Progenitor cell of endocrine pancreas (in vitro differentiated cells): ENCODE measurements at places on chromosomes 6 and 20.

GRCh38 chr6:35449287-35449881 is 2.8 kb upstream of the FANCE start:
- DNase-seq = no peak

GRCh38 chr20:61966492-61967244 is 99.0 kb downstream of the TAF4 start:
- DNase-seq = no peak

DNA sequence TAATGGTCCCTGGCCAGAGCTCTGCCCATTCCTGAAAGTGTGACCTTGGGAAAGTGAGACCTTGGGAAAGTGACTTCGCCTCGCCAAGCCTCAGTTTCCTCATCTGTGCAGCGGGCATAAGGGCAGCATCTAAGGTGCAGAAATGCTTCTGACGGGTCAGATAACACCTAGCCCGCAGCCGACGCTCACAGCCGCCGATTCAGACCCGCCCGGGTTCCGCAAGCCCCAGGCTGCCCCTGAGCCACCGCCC is 486 bp downstream of the FKBP1A start:
- no peak for DNase-seq

DNA sequence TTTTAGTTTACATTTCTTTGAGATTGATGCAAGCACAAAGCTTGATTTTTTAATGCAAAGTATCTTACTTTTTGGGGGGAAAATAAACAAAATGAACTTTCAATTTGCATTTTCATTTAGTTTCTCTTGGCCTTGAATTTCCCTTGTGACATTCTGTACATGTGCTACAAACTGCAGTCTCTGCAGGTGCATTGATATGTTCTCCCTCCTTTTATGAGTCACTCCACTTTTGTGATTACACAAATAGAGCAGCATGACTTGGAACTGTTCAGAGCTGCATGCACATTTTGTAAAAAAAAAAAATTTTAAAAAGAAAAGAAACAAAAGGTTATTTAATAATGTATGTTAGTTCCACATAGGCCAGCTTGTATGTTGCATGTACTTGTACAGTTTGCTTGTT is 220.0 kb upstream of the KCNQ5 start:
- no peak for DNase-seq

DNA sequence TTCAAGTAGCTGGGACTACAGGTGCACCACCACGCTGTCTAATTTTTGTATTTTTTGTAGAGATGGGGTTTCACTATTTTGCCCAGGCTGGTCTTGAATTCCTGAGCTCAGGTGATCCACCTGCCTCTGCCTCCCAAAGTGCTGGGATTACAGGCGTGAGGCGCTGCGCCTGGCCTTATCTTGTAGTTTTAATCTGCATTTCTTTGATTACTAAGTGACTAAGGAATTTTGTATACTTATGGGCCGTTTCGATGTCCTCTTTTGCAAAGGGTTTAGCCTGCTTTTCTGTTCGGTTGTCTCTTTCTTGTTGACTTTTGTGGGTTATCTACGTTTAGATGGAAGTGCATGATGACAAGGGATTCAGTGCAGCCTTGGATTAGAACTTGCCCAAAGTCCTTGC is 500.6 kb downstream of the QKI start:
- DNase-seq = no peak

DNA sequence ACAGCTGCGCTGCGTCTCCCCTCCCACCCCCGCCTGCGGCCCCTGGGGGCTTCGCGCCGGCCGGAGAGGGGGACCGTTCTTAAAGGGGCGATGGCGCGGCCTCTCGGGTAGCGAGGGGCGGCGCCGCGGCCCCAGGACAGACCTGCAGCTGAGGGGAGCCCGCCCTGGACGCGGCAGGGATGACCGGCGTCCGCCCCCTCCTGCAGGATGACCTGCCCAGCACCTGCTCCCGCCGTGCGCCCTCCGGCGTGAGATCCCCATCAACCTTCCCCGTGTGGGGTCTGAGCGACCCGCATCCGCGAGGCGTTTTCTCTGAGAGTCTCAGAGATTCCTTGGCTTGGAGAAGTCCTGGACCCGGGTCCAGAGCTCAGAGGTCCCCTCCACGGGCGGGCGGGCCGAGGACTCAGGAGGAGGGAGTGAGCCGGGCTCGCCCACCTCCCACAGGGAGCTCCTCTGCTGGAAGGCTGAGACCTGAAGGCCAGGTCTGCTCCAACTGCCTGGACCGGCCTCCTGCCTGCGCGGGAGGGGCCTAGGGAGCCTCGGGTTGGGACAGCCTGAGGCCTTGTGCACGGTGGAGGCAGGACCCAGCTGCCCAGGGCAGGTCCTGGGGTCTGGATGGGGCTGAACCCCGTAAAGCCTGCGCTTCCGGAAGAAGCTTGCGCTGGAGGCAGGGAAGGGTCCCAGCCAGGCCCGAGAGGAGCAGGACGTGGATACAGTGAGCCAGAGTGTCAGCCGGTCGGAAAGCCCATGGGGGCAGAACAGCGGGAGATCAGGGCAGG is 532 bp upstream of the NKAIN4 start:
- no peak for DNase-seq

DNA sequence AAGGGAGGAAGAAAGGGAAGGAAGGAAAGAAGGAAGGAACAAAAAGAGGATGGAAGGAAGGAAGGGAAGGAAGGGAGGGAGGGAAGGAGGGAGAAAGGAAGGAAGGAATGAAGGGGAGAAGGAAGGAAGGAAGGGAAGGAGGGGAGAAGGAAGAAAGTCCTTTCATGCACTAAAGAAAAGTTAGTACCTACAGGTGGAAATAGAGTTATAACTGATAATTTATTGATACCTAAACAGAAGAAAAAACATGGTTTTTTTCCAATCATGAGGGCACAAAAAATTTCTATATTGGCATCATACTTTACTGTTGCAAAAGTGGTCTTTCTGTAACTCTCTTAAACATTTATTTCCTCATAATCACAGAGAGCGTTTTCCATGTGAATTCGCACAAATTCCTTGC is 659.4 kb downstream of the MAFB start:
- no peak for DNase-seq

- DNase-seq = no peak
Measured at GRCh38 chr6:121912905-121913304, 477.5 kb downstream of the GJA1 start.

GRCh38 chr6:150992703-150993102 is 127.2 kb downstream of the MTHFD1L start:
- DNase-seq = no peak

DNA sequence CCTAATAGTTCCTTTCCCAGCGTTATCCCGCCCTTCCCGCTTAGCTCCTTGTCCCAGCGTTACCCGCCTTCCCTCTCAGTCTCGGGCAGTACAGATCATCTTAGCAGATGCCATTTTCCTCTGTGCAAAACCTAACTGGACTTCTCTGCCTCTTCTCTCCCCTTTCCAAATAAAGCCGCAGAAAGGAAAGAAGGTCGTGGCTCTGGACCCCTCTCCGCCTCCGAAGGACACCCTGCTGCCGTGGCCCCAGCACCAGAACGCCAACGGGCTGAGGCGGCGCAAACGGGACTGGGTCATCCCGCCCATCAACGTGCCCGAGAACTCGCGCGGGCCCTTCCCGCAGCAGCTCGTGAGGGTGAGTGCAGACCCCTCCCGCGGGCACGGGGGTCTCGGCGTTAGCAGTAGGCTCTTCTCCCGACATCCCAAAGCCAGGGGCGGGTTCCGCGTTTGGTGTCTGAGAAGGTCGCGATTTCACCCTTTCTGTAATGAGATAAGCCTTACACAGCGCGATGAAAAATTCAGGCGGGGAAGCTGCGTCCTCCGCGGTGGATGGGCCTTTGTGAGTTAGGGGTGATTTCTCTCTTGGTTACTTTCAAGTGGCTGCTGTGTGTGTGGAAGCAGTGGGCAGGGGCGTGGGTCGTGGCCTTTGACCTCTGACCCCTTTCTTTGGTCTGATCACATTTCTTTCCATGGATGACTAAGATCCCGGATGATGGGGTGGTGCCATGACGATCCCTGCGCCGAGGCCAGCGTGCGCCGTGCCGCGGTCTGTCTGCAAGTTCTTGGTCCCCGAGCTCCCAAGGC is 292.7 kb downstream of the TAF4 start:
- DNase-seq = no peak

GRCh38 chr20:62761759-62762131 is 34.5 kb upstream of the MRGBP start:
- DNase-seq = no peak

DNA sequence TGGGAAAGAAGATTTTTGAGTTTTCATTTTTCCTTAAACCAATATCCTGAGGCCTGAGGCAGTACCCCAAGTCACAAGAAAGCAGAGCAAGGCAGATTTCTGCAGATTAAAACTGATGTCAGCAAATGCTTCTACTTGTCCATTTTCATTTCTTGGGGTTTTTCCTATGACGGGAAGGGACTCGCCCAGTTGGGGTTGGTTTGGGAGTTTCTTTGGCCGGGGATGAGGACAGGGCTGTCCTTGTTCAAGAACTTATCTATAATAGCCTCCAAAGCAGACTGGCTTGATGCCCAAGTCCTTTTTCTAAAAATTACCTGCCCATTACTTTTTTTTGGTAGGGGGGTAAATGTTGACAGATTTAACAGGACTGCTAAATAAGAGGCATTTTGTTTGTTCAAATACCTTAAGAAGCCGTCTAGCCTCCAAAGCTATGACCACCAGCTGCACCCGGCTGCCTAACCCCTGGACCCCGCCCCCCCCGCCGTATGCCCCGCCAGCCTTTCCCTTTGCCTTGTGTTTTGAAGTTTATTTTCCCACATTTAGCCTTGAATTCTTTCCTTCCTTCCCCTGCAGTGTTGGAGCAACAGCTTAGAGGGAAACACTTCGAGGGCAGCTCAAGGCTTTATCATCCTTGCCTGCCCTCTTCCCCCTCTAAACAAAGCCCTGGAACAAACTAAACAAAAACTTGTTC is 2.5 kb downstream of the KCNK5 start:
- DNase-seq = no peak

- no peak for DNase-seq
Measured at GRCh38 chr20:59131551-59132285, 31.9 kb upstream of the ZNF831 start.

- DNase-seq = no peak
Measured at GRCh38 chr20:57313230-57313629, 16.4 kb upstream of the SPO11 start.

DNA sequence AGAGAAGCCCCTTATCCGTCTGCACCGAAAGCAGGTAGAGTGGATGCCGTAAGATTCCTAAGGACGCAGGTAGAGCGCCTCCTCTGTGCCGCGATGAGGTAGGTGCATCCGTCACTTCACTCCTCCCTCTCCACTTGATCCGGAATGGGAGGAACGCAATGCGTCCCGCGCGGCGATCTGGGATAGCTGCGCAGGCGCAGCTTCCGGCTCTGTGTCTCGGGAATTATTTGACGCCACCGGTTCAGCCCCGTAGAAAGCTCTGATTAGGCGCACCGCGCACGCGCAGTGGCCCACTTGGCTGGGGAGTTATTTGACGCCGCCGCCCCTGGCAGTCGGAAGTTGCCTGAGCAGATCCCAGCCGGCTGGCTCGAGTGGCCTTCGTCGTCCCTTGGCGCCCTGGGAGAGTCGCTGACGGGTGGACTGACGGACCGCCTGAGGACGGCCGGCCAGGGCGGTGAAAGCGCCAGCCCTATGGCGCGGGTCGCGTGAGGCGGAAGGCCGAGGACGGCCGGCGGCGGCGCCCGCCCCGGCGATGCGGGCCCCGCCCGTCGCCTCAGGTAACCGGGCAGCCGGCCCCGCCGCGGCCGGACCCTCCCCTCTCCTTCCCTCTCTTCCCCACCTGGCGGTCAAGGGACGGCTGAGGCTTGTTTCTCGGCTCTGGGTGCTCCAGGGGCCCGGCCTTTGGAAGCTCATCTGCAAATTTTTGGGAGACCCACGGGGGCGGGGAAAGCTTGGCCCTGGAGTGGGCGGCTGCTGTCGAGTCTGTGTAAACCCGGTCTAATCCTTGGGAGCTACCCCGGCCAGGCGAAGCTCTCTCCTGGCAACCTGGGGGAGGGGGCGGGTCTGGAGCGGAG is at the start of gene RALGAPB:
TSS of gene RALGAPB (plus strand) at position 331 of the 854 bp plus-strand sequence. CDS start 15,590 bp downstream, outside the sequence.
- DNase-seq = peak; percentile 98

- DNase-seq = no peak
Measured at GRCh38 chr6:159724778-159725177, 2.5 kb upstream of the WTAP start.

- DNase-seq = no peak
Measured at GRCh38 chr6:7392402-7392801, 2.8 kb downstream of the RIOK1 start.

- no peak for DNase-seq
Measured at GRCh38 chr6:160070427-160070826, 51.2 kb upstream of the SLC22A1 start.

DNA sequence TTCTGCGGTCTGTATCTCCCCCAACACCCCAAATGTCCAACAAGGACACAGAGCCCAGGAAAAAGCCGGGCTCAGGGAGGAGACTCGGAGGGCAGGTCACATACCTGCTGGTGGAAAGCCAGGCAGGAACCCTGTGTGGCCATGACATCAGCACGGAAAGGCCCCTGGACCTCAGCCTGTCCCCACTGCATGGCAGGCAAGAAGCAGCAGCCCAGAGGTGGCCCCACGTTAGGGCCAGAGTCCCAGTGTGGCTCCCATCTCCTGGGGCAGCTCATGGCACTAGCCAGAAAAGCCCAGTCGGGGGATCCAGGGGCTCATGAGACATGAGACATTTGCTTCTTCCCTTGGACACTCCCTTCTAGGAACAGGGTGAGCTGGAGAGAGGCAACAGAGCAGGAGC is 258.7 kb downstream of the DLL1 start:
- no peak for DNase-seq

- DNase-seq = no peak
Measured at GRCh38 chr6:36697481-36697903, at the start of gene RAB44. RAB44 (plus strand) TSS chr6:36697826; CDS start chr6:36704236, 6,410 bp downstream.

DNA sequence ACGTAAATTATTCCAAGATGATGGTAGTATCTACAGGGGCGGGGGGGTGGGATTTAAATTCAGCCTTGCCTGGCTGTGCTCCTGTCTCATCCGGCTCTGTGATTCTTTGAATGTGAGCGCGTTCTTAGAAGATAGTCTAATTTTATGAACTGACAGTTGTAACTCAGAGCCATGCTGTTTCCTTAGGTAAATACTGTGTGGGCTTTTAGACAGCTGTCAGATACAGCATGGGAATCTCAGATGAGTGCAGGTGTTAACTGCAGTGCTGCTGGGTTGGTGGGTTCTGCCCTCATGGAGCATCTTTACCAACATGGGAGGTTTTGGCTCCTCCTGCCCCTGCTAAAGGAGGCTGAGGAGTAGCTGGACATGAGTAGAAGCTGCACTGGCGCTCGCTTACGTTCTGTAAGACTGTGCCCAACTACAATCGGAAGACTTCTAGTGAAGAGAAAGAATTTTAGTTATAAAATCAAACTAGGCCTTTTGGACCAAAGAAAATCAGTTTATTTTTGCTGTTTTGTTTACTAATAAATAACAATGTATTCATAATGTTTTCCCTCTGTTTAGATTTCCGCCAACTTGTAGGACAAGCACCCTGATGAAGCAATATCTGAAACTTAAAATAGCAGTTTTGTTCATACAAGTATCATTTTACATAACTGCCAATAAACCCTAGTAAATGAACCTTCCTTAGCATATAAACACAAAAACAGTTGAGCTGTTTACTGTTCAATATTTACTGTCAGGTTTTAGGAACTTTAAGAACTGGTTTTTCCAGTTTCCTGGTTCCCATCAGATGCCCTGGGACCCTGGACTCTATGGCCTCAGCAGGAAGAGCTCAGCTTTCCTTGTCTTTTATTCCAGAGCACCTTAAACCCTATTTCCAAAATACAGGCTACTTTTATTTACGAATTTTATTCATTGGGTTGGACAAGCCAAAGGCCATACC is 66.1 kb downstream of the FAM120B start:
- DNase-seq = no peak
